ENCODE measurements at places on chromosomes 4 and X.
A peak's percentile ranks its signal among the peaks of the same experiment; 100 is the strongest.

DNA sequence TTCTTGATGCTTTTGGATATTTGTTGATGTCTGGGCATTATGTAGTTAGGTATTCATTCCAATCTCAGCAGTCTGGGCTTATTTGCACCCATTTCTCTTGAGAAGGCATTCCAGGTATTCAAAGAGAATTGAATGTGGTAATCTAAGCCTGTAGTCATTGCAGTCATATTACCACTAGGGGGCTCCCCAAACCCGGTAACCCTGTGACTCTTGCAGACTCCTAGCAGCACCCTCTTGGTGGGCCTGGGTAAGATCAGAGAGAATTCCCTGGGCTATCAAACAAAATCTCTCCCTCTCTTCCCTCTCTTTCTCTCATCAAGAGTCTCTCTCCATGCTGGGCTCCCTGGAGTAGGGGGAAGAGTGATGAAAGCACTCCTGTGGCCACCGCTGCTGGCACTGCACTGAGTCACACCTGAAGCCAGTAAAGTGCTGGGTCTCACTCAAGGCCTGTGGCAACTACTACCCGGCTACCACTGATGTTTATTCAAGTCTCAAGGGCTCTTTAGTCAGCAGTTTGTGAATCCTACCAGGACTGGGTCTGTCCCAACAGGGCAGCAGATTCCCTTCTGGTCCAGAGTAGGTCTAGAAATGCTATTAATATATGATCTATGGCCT lies 187.7 kb upstream of the NUDT10 start:
- peak; percentile 0 for DNase-seq

DNA sequence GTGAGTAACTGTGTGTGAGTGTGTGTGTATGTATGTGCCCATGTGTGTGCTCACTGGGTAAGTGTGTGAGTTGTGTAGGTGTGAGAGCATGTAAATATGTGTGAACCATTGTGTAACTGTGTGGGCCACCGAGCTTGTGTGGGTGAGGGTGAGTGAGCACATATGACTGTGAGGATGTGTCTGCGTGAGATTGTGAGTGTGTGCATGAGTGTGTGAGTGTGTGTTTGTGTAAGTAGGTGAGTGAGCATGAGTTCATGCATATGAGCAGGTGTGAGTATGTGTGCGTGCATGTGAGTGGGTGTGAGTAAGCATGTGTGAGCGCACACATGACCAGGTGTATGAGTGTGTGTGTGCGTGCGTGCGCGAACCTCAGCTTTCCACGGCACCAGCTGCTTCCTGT lies 1.4 kb upstream of the ATP2B3 start:
- DNase-seq, result no peak

DNA sequence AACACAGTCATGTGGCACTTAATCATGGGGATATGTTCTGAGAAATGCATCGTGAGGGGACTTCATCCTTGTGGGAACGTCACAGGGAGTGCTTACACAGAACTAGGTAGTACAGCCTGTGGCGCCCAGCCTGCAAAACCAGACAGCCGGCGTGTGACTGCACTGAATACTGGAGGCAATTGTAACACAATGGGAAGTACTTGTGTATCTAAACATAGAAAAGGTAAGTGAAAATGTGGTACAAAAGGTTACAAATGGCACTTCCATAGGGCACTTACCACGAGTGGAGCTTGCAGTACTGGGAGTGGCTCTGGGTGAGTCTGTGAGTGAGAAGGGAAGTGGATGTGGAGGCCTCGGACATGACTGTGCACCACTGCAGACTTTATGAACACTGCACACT lies 5.2 kb downstream of the TLR3 start:
- DNase-seq, result no peak

DNA sequence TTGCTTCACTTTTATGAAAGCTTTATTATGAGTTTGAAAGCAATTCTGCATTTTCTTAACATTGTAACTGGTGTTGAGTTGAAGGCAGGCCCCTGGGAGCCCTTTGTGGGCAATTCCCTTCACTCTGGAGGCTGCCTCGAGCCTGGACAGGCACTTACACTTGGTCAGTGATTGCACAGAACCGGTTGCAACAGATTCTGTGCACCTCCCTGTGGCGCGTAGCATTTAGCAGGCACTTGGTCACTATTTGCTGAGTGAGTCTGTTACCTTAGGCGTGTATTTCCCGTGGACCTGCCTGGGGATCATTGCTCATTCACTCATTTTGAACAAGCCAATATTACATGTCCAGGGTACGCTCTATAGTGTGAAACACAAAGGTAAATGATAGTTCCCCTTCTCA lies 80.4 kb downstream of the PTTG2 start:
- no peak for DNase-seq

- DNase-seq, result no peak
Observed at GRCh38 chrX:72143609-72143907, 11.8 kb upstream of the RTL5 start.

- DNase-seq, result no peak
Observed at GRCh38 chr4:85966373-85966772, 393.5 kb downstream of the MAPK10 start.

DNA sequence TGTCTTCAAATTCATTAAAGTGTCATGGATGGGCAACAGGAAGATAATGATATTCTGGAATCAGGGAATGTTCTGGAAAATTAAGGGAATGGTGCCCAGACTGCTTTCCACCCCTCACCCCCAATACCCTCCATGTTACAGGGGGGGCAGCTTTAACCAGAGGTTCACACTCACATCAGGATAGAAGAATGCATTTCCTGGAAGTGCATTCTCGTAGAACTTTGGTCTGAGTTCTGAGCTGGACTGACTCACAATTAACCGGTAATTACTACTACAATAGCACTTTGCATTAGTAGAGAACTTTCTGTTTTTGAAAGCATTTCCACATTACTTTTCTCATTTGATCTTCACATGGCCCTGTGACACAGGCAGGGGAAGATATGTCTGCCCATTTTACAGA lies 52.5 kb upstream of the SHISA3 start:
- DNase-seq, result no peak

- DNase-seq, result peak; percentile 5
Observed at GRCh38 chrX:132651421-132652086, 162.7 kb upstream of the MBNL3 start.

- DNase-seq, result peak; percentile 64
Observed at GRCh38 chr4:138898282-138898681, 117.3 kb upstream of the NOCT start.

DNA sequence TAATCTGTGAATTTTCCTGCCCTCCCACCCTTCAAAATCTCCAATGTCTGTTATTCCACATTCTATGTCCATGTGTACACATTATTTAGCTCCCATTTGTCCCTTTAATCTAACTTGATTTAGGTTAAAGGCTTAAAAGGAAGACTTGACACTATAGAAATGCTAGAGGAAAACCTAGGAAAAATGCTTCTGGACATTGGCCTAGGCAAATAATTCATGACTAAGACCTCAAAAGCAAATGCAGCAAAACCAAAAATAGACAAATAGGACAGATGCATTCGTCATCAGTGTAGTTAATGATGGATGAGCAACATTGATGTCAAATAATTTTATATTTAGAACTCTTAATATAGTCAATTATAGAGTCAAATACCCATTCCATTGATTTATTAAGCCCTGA lies 36.9 kb downstream of the INTU start:
- DNase-seq, result no peak

GRCh38 chr4:172311682-172312081 lies 498.5 kb downstream of the GALNTL6 start:
- DNase-seq, result no peak

- DNase-seq, result peak; percentile 85
Observed at GRCh38 chrX:155819966-155820491, 61.1 kb upstream of the VAMP7 start.

DNA sequence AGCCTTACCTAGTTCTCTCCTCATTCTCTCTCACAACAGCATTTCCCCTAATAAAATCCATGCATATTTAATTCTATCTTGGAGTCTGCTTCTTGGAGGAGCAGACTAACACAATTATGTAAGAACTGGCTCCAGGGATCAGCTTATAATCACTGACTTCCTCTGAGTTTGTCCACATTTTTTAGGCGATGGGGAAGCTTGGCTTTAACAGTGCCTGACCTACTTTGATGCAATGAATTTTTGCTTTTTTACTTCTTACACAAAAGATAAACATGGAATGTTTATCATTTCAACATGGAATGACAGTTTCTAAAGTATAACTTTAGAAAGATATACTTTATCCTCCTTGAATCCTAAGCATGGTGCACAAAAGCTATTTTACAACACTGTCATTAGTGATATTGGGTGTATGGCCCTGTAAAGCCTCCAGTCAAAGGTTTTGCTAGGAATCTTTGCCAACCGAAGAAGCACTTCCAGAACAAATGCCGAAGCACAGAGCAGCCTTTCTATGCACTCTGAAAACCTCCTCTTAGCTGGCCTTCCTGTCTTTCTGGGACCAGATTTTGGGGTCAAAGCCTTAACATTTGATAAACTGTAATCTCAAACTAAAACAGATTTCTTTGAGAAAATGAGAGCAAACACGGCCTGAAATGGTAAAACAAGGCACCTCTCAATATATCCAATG lies 736 bp downstream of the BDH2 start:
- DNase-seq, result no peak

- peak; percentile 10 for DNase-seq
Observed at GRCh38 chr4:152936446-152937335, 568 bp downstream of the FHDC1 start.

GRCh38 chr4:94459462-94460161 lies 7.9 kb downstream of the PDLIM5 start:
- no peak for DNase-seq

DNA sequence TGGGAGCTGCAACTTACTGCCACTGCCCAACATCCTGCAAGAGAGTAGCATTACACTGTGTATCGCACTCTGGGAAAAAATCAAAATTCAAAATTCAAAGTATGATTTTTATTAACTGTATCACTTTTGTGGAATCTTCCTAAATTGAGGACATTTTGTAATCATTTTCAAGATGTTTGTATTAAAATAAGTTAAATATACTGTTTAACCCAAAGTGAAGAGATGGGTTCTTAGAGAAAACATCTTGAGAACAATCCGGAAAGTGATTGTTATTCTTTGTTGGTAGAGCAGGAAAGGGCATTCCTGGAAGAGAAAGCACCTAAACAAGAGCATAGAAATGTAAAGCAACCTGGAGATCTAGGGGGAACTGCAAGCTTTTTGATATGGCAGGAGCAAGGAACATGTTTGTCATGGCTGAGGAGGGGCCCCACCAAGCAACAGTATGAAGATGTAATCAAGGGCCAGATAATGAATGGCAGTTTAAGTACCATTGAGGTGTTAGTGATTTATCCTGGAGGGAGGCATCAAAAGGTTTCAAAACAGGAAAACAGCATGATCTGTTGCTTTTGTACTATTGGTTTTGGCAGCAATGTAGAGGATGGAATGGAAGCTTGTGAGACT lies 14.1 kb upstream of the SEC24D start:
- DNase-seq, result no peak

DNA sequence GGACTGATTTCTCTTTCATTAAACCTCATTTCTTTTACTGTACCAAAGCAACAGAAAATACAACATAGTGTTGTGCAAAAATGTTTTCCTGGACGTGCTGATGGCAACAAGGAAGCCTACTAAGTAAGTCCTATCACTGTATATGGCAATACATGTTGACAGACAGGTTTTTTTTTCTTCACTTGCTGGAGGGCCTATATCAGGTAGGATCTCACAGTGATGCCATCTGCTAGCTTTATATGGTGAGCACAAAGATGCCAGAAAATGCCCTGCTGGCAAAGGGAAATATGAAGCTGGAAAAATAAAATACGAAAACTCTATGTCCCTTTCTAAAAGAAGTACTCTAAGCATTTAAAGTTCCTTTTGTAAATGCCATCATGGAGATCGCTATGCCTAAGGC lies 119.0 kb upstream of the PDLIM3 start:
- no peak for DNase-seq

- DNase-seq, result no peak
Observed at GRCh38 chr4:9889306-9889705, 107.9 kb downstream of the DRD5 start.

GRCh38 chr4:151415978-151416377 lies 7.0 kb downstream of the FHIP1A start:
- peak; percentile 43 for DNase-seq

DNA sequence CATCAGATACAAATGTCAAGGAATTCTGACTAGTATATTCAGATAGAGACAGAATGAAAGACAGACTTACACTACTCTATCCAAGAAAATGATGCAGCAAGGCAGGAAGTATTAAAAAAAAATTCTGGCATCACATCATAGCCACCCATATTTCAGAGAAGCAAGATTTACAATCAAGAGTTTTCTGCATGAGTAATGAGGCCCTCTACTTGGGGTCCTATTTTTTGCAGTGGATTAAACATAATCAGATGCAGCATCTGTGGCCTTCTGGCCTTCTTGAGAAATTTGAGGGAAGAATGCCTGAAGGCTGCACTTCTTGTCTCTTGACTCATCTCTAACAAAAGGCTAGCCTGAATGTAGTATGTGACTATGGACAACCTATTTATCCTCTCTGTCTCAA lies 48.2 kb upstream of the SLIT2 start:
- DNase-seq, result peak; percentile 88

GRCh38 chr4:87283151-87283550 lies 39.5 kb downstream of the HSD17B13 start:
- no peak for DNase-seq

DNA sequence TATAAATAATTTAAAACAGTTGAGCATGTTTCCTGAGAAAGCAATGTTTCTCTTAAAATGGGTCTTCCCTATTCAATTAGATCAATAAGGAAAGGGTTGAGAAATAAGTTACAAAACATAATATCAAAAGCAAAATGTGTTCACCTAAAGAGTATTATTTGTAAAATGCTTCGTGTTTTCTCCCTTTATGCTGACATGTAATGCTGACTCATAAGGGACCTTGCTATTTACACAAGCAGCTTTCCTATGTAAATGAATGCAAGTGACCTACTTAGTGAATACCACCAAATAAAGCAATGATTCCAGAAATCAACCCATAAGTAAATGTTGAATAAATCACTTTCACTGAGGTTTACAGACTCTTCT lies 91.5 kb downstream of the ELOVL6 start:
- DNase-seq, result peak; percentile 16

GRCh38 chr4:3485011-3485791 lies 22.1 kb downstream of the DOK7 start:
- DNase-seq, result peak; percentile 55

GRCh38 chr4:19776929-19777328 lies 474.8 kb upstream of the SLIT2 start:
- no peak for DNase-seq

DNA sequence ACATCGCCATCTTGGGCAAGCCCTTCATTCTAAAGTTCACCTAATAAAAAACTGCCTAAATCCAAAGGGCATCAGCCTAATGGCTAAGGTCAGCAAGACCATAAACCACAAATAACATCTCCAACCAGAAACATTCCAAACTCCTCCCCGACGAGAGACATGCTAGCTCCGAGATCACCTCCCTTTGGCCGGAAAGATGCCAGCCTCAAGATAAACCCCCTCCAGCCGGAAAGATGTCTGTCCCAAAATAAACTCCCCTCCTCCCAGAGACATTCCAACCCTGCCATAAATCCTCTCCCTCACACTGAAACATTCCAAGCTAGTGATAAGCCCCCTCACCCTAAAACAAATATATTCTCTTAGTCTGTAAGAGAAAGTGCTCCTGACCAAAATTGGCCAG lies 13.3 kb upstream of the DYNLT3 start:
- DNase-seq, result peak; percentile 38

- peak; percentile 60 for DNase-seq
Observed at GRCh38 chrX:13747836-13748235, 13.3 kb downstream of the OFD1 start.

All from A172 (cell line).